ENCODE measurements at places on chromosomes 1 and 21.

DNA sequence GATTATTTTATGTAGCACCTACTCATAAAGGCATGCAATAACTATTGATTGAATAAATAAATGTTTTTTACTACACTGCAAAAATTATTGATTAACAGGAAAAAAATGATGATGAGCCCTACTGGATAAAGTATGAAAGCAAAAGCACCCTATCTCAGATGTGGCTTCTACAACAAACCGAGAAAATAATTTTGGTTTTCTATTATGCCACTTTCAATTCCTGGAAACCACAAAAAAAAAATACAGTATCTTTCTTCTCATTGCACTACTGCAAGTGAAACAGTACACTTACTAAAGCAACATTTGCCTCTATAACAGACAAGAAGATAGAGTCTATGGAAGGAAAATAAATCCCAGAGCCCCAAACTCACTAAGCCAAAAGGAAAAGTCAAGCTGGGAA lies 1882.4 kb downstream of the NCAM2 start:
- DNase-seq: no peak

GRCh38 chr1:93549811-93550210 lies 101.9 kb downstream of the FNBP1L start:
- no peak for DNase-seq

DNA sequence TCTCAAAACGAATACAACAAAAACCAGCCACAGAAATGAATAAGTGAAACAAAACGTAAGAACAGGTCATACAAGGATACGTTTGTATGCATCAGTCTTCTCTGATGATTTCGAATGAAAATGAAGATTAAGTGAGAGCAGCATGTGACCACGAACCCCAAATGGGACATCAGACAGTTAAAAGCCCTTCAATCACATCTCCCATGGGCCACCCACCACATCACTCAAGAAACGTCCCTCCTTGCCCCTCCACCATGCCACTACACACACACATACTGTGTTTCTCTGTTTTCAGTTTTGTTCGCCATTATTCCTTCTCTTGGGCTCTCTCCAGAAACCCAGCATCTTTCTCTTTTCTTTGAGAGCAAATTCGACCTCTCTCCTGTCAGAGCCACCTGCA lies 355.6 kb upstream of the KAZN start:
- DNase-seq: no peak

DNA sequence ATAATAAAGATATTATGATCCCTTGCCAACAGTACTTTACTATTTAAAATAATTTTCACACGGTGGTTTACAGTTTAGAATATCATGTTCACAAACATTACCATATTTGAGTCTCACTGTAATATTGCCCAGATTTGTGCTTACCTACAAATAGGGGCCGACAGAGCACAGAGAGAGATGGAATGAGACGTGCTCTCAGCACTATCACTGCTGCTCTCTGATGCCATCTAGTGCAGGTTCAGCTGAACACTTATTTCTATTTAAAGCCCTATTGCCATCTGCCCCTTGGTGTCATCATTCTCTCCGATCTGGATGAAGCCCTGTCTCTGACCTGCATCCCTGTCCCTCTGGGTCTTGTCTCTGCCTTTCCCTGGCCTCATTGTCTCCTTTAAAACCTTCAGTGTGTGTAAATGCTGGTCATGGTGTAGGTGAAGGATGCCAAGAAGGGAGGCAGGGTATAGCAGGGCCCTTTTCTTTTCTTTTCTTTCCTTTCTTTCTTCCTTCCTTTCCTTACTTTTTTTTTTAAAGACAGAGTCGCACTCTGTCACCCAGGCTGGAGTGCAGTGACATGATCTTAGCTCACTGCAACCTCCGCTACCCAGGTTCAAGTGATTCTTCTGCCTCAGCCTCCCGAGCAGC lies 6.9 kb upstream of the GPATCH4 start:
- DNase-seq: peak; percentile 95

DNA sequence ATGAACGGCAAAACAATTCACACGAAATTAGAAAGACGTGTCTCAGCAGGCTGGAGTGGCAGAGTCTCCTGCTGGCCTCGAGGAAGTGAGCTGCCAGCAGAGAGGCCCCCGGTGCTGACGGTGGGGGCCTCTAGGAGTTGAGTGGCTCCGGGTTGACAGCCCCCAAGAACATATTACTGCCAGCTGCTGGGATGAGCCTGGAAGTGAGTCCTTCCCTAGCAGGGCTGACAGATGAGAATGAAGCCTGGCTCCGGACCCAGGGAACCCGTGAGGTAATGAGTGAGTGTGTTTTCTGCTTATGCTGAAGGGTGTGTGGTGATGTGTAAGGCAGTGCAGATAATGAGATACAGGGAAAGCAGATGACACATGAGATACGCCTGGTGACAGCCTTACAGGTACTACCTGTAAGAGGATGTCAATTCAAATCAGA lies 23.5 kb upstream of the LRRC47 start:
- no peak for DNase-seq

GRCh38 chr21:45370575-45370974 lies 34.4 kb upstream of the COL18A1 start:
- no peak for DNase-seq

DNA sequence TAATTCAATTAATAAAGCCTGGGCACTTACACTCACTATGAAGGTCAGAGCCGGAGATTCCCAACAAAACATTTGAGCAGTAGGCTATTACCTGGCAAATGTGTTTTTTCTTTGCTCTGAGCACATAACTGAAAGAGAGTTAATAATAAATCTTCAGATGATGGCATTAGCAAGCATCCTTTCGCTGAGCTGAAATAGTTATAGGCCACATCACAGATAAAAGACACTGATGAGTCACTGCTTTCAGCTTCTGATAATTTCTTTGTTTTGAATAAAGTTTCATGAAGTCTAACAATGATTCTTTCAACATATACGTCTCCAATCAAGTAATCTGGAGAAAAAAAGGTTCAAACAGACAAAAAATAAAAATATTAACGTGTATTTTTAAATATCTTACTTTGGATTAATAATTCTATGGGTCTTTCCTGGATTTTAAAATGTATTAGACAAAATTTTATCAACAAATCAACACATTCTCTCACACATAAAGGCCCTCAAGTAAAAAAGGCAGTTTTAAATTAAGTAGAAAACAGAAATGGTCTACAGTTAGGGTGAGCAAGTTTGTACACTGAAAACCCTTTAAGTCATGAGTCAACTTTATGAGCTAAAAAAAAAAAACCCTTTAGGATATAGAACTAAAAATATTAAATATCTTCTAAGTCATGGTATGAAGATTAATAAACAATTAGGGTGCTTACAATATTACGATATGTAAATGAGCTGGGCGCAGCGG lies 33.1 kb downstream of the LTN1 start:
- no peak for DNase-seq

GRCh38 chr1:169098380-169098779 lies 8.1 kb upstream of the ATP1B1 start:
- DNase-seq: no peak

GRCh38 chr1:101243751-101244150 lies 6.9 kb downstream of the S1PR1 start:
- DNase-seq: no peak

GRCh38 chr1:118223426-118223825 lies 38.4 kb upstream of the SPAG17 start:
- peak; percentile 44 for DNase-seq
